ENCODE measurements at places on chromosomes 7 and 10. TPM values are rescaled to one million over a fixed set of nuclear protein-coding genes. Genes with fewer than 3 reads are reported as not detected.

DNA sequence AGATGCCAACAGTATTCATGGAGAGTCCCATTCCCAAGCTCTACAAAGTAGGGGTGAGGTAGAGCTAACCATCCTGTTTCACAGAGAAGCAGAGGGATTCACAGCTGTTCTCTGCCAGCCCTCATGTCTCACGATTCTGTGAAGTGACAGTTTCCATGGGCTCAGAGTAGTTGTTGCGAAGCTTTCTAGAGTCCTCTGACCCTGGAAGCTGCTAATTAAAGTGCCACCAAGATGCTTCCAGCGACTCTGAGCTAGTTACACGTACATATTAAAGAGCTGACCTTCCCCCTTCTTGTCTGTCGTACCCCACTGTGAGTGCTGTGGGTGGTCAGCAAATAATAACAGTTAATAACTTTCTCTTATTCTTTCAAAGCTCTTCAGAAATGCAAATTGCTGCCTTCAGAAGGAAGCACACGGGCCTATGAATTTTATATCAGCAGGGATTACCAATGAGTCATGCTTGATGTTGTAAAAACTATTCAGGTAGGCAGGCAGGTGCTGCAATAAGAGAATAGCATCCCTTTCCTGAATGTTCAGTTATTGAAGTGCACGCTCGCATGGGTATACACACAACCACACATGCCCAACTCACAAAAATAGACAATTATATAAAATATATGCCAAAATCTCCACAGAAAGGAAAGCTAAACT lies 34.1 kb downstream of the DNAJB9 start:
- H3K4me3 ChIP-seq = no peak overlapping the region
- no peaks in the 10 kb centered on the region for H3K27me3 ChIP-seq
- H3K27ac ChIP-seq = no peak overlapping the region
- H3K4me1 ChIP-seq = no peaks in the 10 kb centered on the region
- DNase-seq = no peak

NET1 gene
- 13.1 TPM for total RNA-seq

UPK3B gene
- not detected for total RNA-seq

GRCh38 chr7:138907201-138907847 lies 73.9 kb downstream of the KIAA1549 start:
- H3K4me3 ChIP-seq = no peak overlapping the region
- no peaks in the 10 kb centered on the region for H3K27me3 ChIP-seq
- no peak for DNase-seq
- H3K4me1 ChIP-seq = no peaks in the 10 kb centered on the region
- H3K27ac ChIP-seq = no peak overlapping the region
- H3K36me3 ChIP-seq = no peaks in the 10 kb centered on the region

- H3K4me3 ChIP-seq = no peak overlapping the region
- no peak overlapping the region for H3K27ac ChIP-seq
- no peaks in the 10 kb centered on the region for H3K4me1 ChIP-seq
- DNase-seq = no peak
These were observed 19.1 kb upstream of the OGDHL start for GRCh38 chr10:49781247-49781646.

MPLKIP gene
- total RNA-seq = 18.0 TPM

DNA sequence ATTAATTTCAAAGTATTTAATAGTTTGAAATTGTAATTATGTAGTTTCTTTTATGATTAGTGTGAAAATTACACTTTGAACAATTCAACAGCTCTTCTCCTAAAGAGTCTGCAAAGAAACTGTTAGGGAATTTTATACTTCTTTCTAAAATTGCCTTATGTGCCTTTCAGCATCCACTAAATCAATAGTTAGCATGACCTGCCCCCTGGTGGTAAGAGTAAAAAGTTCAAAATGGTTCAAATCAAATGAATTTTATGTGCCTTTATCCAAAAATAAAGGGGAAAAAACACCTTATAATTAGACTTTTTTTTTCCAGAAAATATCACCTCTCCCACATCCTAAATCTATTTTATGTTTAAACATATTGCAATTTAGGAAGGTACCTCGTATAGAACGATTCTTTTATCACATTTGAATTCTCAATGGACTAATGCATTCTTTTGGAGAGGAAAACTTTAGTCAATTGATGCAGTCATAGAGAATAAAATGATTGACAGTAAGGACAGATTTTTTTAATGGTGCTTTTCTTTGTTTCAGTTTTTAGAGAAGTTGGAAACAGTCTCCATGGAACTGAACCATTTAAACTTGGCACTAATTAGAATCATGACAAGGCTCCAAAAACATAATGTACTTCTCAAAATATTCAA lies 163.7 kb downstream of the SEMA3D start:
- no peak overlapping the region for H3K27ac ChIP-seq
- H3K4me3 ChIP-seq = no peak overlapping the region
- H3K4me1 ChIP-seq = no peaks in the 10 kb centered on the region
- no peak for DNase-seq
- no peaks in the 10 kb centered on the region for H3K36me3 ChIP-seq
- no peaks in the 10 kb centered on the region for H3K27me3 ChIP-seq

GRB10 gene
- total RNA-seq = 23.9 TPM

LRRN3 gene
- total RNA-seq = 4.8 TPM

DNA sequence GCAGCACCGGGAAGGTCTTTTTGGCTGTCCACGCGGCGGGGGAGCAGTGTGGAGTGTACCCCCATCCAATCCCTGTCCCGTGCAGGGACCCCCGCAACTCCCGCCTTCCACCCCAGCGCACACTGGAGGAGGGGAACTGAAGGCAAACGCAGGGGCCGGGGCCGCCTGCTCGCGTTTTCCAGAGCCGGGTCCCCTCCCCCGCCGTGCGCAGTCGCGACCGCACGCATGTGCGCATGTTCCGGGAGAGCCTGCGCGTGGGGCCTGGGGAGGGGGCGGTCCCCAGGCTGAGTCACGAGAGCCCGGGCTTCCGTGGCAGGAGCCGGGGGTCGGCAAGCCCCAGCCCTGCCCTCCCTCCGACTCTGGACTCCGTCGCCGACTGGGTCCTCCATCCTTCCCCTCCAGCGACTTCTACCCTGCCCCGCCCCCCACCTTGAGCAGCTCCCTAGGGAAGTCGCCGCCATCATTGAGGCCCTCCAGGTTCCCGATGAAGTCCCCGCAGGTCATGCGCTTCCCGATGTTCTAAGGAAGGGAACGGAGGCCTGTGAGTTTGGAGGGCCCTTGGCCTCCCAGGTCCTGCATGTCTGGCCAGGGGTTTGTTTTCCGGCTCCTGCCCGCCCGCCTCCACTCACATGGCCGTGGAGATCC lies 8.0 kb downstream of the PSD start:
- peak overlapping the region; percentile 99 for H3K27ac ChIP-seq
- peak overlapping the region; percentile 42 for H3K4me3 ChIP-seq
- H3K36me3 ChIP-seq = no peaks in the 10 kb centered on the region
- H3K4me1 ChIP-seq = peaks cover 12% of the 10 kb centered on the region

DNA sequence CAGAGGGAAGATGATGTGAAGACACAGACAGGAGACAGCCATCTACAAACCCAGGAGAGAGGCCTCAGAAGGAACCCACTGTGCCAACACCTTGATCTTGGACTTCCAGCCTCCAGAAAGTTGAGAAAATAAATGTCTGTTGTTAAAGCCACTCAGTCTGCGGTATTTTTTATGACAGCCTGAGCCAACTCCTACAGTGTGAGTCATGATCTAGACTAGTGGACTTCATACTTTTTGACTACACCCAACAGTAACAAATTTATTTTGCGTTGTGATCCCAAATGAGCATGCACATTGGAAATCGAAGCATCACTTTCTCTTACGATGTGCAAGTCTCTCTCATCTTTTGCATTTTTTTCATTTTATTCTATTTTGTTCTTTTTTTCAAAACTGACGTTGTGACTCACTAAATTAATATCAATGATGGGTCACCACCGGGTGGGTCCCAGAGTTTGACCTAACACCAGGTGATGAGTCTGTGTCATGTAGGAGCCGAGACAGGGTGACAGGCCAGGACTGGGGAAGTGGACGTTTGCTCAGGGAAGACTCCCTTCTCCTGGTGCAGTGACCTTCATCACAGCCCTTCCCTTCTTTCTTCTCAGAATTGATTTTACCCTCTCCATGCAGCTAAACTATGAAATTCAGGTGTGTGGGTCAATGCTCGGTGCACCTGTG lies 28.9 kb downstream of the PHYH start:
- no peaks in the 10 kb centered on the region for H3K27me3 ChIP-seq
- no peak for DNase-seq
- H3K4me3 ChIP-seq = no peak overlapping the region
- peaks cover 2% of the 10 kb centered on the region for H3K4me1 ChIP-seq
- H3K27ac ChIP-seq = peak overlapping the region; percentile 43

MYH16 gene
- not detected for total RNA-seq

SSC4D gene
- total RNA-seq = 0.99 TPM

GRCh38 chr10:50857579-50857978 lies 27.8 kb downstream of the A1CF start:
- no peak for DNase-seq
- no peak overlapping the region for H3K4me3 ChIP-seq
- H3K27ac ChIP-seq = no peak overlapping the region
- H3K36me3 ChIP-seq = no peaks in the 10 kb centered on the region
- H3K27me3 ChIP-seq = no peaks in the 10 kb centered on the region
- no peaks in the 10 kb centered on the region for H3K4me1 ChIP-seq

- H3K36me3 ChIP-seq = no peaks in the 10 kb centered on the region
- no peaks in the 10 kb centered on the region for H3K27me3 ChIP-seq
- DNase-seq = no peak
- no peak overlapping the region for H3K4me3 ChIP-seq
- no peak overlapping the region for H3K27ac ChIP-seq
- peaks cover 7% of the 10 kb centered on the region for H3K4me1 ChIP-seq
These were observed 169.2 kb downstream of the SEMA3A start for GRCh38 chr7:84025332-84025927.

DNA sequence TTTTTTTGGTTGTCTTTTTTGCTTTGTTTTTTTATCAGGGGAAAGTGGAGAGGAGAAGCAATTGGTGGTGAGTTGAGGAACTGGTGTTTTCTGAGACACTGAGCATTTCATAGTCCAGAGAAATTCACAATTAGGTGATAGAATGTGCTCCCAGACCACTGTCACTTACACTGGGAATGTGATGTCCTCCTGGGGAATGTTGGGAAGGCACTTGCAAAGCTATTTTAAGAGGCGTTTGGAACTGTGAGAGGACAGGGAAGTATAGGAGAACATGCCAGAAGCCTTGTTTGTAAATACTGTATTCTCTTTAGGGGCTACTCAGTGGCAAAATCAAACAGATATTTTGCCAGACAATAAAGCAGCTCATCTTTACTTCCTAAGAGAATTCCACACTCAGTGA lies 16.0 kb downstream of the CHRM2 start:
- H3K4me3 ChIP-seq = no peak overlapping the region
- H3K27me3 ChIP-seq = no peaks in the 10 kb centered on the region

DNA sequence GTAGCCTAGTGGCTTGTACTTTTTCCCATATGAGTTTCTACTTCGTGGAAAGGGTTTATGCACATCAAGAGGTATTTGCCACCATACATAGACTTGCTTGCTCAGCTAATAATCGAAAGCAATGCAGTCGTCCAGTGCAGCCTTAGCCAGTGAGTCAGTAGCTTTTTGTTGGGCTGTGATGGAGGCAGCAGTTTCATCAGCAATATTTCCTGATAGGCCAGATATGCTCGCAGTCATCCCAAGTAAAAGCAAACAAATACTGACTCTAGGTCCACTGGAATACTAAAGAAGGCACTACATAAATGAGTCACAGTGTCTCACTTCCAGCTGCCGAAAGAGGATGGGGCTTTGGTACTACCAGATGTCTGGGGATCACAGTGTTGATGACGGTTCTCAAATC lies 2.1 kb upstream of the BNIP3 start:
- peaks cover 30% of the 10 kb centered on the region for H3K4me1 ChIP-seq
- H3K4me3 ChIP-seq = no peak overlapping the region
- no peaks in the 10 kb centered on the region for H3K36me3 ChIP-seq
- DNase-seq = no peak
- H3K27ac ChIP-seq = no peak overlapping the region
- H3K27me3 ChIP-seq = no peaks in the 10 kb centered on the region

DNA sequence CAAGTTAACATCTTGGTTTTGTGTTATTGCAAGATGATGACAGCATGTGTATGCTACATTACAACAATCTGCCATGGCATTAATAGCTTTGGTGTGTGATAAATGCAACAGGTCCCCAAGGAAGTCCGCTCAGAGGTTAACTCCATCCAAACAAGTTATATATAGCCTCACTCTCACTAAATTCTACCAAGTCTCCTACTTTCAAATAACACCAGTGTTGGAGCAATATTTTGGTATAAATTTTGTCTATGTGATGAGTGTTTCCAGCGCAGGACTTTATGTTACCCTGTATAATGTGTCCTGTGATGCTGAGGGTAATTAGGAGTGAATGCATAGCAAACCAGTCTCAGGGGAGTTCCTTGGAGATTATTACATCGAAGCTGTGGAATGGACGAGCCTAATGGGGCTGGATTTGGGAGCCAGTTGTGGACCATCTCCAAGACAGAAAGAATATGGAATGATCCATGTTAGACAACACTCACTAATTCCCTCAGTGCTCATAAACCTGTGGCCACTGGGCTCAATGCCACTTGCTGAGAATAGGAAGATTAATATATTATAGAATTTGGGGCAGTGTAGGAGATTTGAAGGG lies 127.6 kb upstream of the CXCL12 start:
- H3K4me1 ChIP-seq = no peaks in the 10 kb centered on the region
- no peak for DNase-seq
- no peaks in the 10 kb centered on the region for H3K27me3 ChIP-seq
- H3K27ac ChIP-seq = no peak overlapping the region
- H3K36me3 ChIP-seq = no peaks in the 10 kb centered on the region

DNA sequence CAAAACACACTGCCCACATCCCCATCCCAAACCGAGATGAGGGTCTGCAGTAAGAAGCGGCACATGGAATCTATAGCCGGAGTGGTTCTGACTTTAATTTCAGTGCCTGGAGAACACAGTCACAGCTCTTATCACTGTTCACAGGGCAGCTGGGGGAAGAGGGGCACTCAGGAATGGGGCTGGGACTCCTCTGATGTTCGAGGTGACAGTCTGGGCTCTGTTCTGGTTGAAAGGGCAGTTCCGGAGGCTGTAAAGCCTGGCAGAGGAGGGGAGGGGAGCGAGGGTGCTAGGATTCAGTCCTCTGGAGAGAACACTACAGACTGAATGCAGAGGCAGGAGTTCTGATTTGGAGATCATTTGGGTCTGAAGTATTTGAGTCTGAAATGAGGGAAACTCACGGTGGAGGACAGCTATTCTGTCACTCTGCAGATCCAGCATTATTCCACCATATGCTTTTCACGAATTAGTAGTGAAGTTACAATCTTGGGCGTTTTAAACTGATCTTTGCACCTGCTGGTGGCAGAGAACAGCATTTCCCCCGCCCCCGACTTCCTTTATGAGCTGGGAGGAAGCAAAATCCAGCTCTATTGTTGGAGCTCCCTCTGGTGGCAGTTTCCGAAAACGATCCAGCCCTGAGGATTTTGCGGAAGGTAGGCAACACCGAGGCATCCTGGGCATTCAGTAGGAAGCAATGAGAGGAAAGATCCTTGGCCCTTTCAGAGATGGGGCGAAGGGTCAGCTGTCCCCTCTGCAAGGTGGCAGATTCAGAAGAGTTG lies 22.7 kb upstream of the KCNK18 start:
- H3K4me1 ChIP-seq = peaks cover 11% of the 10 kb centered on the region
- peaks cover 35% of the 10 kb centered on the region for H3K27me3 ChIP-seq

PNLIPRP3 gene
- total RNA-seq = not detected
